ENCODE measurements at places on chromosomes 3 and 15. TPM values are rescaled to one million over a fixed set of nuclear protein-coding genes. Genes with fewer than 3 reads are reported as not detected.

DNA sequence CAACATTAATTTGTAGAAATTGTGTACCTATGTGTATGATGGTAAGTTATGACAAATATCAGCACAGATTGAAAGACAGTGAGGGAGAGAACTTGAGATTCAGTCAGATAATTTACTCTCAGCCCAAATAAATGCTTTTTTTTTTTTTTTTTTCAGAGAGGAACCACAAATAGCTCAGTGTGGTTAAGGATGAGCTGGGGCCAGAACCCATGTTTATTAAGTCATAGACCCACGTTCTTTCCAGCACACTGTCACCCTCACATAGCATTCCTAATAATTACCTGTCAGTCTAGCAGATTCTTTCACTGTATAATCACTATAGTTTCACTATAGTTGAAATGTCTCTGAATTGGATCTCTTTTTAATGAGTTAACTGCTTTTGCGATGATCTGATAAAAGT, 246.1 kb downstream of the ZIC1 start:
- no peak for DNase-seq

GRCh38 chr3:32780735-32781210, 37.0 kb upstream of the TRIM71 start:
- peak; percentile 46 for DNase-seq

- no peak for DNase-seq
Observed at GRCh38 chr3:32842531-32842931, 24.7 kb downstream of the TRIM71 start.

- DNase-seq: no peak
Observed at GRCh38 chr3:125072301-125072700, 16.5 kb upstream of the HEG1 start.

DNA sequence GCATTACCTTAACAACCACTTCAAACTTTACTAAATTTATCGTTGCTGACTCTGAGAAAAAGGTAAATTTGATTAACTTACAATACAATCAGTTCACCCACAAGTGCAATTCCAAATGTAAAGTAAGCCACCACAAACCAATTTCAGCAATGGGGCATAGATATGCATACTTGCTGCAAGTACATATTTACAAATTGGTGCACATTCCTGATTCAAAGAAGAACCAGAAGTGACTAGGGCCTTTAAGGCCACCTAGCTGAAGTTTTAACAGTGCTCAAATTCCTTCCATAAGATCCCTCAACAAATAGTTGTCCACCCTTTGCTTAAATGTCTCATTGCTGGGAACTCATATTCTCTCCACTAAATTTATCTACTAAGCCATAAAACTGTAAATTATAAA, 67.2 kb downstream of the INO80 start:
- no peak for DNase-seq

DNA sequence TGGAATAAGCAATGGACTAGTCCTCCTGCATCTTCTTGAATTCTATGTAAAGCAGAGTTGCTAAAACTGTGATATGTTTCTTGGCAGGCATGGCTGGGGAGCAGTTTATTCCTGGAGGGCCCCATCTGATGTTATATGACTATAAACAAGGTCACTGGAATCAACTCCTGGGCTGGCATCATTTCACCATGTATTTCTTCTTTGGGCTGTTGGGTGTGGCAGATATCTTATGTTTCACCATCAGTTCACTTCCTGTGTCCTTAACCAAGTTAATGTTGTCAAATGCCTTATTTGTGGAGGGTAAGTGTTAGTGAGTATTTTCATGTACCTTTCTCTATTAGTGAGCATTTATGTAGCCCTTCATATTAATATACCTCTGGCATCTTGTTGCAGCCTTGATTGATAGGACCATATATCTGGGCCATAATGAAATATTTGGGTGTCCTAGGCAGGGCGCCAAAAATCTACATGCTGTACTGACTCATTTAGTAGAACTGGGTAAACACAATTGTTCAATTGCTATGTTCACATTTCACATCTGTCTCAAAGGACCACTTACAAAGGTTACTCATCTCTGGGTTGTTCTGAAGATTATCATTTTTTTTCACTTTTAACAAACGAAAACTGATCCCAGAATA, 52.6 kb upstream of the ADGRG7 start:
- no peak for DNase-seq

GRCh38 chr3:157069846-157070677, 89.9 kb downstream of the CCNL1 start:
- DNase-seq: no peak

GRCh38 chr3:88076712-88077111, 17.7 kb downstream of the ZNF654 start:
- DNase-seq: no peak

GRCh38 chr15:66040211-66040892, 171.1 kb downstream of the RAB11A start:
- no peak for DNase-seq

- DNase-seq: no peak
Observed at GRCh38 chr3:33391255-33391995, 48.8 kb downstream of the UBP1 start.

GRCh38 chr3:101827211-101828174, 21.8 kb upstream of the NFKBIZ start:
- peak; percentile 81 for DNase-seq

DNA sequence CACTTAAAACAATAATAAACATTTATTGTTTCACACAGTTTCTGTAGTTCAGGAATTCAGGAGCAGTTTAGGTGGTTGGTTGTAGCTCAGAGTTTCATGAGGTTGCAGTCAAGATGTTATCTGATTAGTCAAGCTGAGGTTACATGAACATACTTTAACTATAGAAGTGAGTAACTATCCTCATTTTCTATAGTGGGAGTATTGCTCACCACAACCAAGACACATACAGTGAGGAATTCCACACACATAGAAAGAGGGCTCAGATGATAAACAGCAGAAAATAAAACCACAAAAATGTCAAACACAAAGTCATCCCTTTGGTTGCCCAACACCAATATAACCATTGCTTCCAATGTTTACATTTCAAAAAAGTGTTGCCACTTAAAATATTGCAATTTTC, 13.6 kb downstream of the SCN11A start:
- no peak for DNase-seq

- no peak for DNase-seq
Observed at GRCh38 chr15:84752195-84752594, 3.8 kb downstream of the ZNF592 start.

THAP10 gene
- 3.6 TPM for total RNA-seq

NMB gene
- total RNA-seq: 31.6 TPM

EAF2 gene
- 3.8 TPM for total RNA-seq

LYZL4 gene
- not detected for total RNA-seq

ZBED2 gene
- not detected for total RNA-seq

ELP6 gene
- total RNA-seq: 18.8 TPM

SERPINI1 gene
- 4.1 TPM for total RNA-seq

BCHE gene
- 13.2 TPM for total RNA-seq

CCDC71 gene
- 15.3 TPM for total RNA-seq

All from left cardiac atrium (tissue), 4 donors.